ENCODE measurements at places on chromosomes 3 and 15.
A peak's percentile ranks its signal among the peaks of the same experiment; 100 is the strongest.

GRCh38 chr3:108223928-108224327 is 1.7 kb upstream of the IFT57 start:
- no peak for DNase-seq

GRCh38 chr15:67194171-67195114 is 60.0 kb downstream of the AAGAB start:
- DNase-seq, result no peak

- DNase-seq, result no peak
Measured at GRCh38 chr15:47461652-47462141, 255.6 kb upstream of the SEMA6D start.

DNA sequence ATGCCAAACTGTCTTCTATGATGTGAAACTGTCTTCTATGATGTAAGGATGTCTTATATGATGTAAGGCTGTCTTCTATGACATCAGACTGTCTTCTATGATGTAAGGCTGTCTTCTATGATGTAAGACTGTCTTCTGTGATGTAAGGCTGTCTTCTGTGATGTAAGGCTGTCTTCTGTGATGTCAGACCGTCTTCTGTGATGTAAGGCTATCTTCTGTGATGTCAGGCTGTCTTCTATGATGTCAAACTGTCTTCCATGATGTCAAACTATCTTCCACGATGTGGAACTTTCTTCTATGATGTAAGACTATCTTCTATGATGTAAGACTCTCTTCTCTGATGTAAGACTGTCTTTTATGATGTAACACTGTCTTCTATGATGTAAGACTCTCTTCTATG is 27.9 kb downstream of the MGLL start:
- DNase-seq, result no peak

- no peak for DNase-seq
Measured at GRCh38 chr15:67843571-67844387, 3.9 kb upstream of the RNU6-1 start.

- DNase-seq, result peak; percentile 17
Measured at GRCh38 chr3:139934613-139935015, 371 bp upstream of the CLSTN2 start.

- DNase-seq, result no peak
Measured at GRCh38 chr3:126665959-126666657, 11.2 kb upstream of the TXNRD3 start.

GRCh38 chr3:111812701-111813100 is 46.4 kb upstream of the PHLDB2 start:
- no peak for DNase-seq

- DNase-seq, result no peak
Measured at GRCh38 chr3:98980915-98981596, 79.6 kb upstream of the DCBLD2 start.

GRCh38 chr15:98009169-98009568 is 48.7 kb downstream of the ARRDC4 start:
- DNase-seq, result no peak

GRCh38 chr15:44541282-44541958 is 4.5 kb downstream of the EIF3J start:
- DNase-seq, result no peak

GRCh38 chr3:178526291-178526690 is 9.9 kb upstream of the KCNMB2 start:
- DNase-seq, result no peak

- DNase-seq, result no peak
Measured at GRCh38 chr15:40340740-40341400, at the start of gene CCDC9B. CCDC9B (minus strand) TSS chr15:40340939; CDS start chr15:40340819, 120 bp downstream.

- no peak for DNase-seq
Measured at GRCh38 chr3:172330413-172330812, 117.8 kb downstream of the GHSR start.

DNA sequence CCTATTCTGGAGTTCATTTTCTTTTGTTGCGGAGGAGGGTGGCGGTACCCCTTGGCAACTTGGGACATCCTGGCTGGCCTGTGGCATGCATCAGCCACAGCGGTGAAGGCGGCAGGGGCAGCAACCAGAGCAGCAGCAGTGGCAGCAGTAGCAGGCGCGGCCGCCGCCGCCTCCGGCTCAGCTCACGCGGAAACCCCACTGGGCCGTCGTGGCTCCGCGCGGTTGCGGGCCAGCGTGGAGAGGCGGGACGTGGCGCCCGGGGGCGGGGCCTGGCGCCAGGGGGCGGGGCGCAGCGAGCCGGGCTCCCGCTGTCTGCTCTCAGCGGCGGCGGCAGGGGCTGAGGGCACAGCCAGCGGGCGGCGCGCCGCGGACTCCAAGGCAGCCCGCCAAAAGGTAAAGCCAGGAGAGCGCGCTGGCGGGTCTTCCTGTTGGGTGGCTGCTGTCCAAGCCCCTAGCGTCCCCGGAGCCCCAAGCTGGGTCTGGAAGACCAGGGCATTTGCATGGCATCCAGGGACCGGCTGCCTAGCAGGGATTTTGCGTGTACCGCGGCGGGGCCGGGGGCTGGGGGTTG is 334.4 kb upstream of the THRB start:
- peak; percentile 63 for DNase-seq

GRCh38 chr3:100039075-100039474 is 75.2 kb downstream of the FILIP1L start:
- DNase-seq, result no peak

GRCh38 chr15:51947124-51947523 is 24.5 kb downstream of the LEO1 start:
- DNase-seq, result no peak

DNA sequence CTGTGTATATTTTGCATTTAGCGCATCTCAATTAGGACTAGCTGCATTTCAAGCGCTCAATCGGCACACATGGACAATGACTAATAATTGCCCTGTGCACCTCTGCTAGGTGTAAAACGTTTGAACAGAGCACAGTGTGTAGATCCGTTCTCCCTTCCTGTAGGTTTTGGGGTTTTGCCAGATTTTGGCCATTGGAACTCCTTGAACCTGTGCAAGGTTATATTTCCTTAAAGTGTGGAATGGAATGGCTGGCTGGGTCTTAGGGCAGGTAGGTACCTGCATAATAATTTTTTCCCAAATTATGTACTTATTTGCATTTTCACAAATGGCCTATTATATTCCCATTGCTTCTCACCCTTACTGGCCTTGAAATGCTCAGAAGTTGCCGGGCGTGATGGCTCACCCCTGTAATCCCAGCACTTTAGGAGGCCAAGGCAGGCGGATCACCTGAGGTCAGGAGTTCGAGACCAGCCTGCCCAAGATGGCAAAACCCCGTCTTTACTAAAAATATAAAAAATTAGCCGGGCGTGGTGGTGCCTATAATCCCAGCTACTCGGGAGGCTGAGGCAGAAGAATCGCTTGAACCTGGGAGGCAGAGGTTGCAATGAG is 777 bp downstream of the RNU5B-1 start:
- no peak for DNase-seq

- DNase-seq, result no peak
Measured at GRCh38 chr3:172074032-172074431, 34.7 kb downstream of the FNDC3B start.

DNA sequence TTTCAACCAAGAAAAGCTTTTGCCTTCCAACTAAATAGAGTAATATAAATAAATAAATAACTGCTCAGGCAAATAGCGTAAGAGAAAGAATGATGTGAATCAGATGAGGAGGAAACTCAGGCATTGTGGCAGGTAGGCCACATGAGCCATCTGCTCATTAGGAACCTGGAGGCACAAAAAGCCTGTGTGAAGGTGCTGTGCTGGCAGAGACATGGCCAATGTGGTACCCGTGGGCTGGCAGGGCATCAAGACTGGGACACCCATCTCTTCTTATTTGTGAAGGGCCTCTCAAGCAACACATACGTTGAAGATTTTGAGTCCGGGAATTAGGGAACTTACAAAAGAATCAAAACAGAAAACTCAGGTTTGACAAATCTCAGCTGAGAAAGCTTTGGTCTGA is 9.5 kb downstream of the ANKRD34C start:
- DNase-seq, result no peak

DNA sequence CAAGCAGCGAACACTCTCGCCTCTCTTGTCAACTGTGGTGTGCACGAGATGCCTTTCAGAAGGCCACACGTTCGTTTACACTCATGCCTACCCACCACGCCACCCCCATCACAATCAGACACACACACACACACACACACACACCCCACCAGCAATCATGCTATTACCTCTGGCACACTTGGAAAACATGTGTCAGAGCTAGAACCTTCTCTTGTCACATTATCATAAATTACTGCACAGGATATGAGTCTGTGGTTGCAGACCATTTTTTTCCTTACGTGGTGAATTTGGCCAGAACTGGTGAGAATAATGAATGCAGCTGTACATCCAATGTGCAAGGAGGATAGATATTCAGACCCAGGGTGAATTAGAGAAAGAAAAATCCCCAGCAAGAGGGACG is 52.4 kb downstream of the TRIM69 start:
- no peak for DNase-seq

- no peak for DNase-seq
Measured at GRCh38 chr15:78605680-78606079, 15.1 kb downstream of the CHRNA3 start.

DNA sequence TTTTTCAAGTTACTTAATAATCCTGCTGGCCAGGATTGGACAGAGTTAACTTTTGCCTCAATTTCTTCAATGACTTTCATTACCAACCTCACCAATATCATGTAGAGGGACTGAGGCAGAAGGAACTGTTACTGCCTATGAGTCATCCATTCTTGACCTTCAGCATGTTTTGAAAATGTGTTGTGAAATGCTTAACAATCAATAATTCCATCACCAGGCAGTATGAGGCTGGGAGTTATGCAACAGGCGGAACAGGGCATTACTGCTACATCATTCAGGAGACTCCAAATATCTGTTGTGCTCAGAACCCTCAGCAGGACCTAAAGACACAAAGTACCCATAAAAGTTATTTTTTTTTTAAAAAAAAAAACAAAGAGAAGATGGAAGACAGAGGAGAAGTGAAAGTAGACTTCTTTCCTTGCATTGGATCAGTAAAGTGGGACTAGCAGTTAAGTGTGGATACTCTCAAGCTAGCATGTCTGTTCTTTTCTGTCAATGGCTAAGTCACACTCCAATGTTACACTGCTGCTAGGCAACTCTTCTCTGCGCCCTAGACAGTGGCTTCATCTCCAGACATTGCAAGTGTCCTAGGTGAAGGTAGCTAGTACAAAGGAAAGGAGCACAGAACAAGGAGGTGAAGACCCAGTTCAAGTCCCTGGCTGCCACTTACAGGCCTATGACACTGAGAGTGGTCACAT is 184.9 kb upstream of the LPP start:
- DNase-seq, result no peak

DNA sequence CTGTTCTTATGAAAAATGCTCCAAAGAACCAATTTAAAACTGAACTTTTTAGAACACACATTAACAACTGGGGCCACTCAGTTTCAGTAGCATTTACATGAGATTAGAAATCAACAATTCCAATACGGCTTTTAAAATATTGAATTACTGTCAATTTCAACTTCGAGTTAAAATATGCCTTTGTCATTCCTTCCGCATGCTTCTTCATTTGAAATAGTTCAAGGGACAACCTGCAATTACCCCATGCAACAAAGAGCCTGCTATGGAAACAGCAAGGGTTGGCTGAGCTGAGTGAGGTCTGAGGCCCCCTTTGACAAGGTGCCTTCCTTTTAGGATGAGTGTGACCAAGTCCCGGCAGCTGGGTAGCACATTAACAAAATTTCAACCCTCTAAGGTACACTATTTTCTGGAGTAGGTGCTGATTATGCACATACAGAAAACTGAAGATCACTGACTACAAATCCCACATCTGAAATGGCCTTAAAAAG is 11.6 kb downstream of the PDCD10 start:
- no peak for DNase-seq

GRCh38 chr3:159902546-159903314 is 85.9 kb upstream of the IL12A start:
- DNase-seq, result no peak

GRCh38 chr15:36996538-36997181 is 103.7 kb downstream of the MEIS2 start:
- no peak for DNase-seq

GRCh38 chr3:79885407-79885806 is 117.6 kb upstream of the ROBO1 start:
- no peak for DNase-seq

DNA sequence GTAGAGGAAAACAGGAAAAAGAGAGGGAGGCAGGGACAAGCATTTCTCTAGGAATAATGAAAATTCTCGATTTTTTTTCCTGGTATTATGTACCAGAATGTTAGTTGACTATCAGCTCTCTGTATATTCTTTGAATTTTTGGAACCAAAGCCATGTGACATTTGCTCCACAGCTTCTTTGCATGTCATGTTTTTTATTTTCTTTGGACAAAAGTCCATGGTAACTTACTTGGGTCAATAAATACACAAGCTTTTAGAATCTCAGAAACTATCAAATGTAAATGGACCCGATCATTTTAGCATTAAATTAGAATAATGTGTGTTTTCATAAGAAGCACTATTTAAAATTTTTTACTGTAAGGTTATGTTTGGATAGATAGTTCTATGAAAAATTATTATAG is 320.5 kb downstream of the ZIC1 start:
- DNase-seq, result no peak

DNA sequence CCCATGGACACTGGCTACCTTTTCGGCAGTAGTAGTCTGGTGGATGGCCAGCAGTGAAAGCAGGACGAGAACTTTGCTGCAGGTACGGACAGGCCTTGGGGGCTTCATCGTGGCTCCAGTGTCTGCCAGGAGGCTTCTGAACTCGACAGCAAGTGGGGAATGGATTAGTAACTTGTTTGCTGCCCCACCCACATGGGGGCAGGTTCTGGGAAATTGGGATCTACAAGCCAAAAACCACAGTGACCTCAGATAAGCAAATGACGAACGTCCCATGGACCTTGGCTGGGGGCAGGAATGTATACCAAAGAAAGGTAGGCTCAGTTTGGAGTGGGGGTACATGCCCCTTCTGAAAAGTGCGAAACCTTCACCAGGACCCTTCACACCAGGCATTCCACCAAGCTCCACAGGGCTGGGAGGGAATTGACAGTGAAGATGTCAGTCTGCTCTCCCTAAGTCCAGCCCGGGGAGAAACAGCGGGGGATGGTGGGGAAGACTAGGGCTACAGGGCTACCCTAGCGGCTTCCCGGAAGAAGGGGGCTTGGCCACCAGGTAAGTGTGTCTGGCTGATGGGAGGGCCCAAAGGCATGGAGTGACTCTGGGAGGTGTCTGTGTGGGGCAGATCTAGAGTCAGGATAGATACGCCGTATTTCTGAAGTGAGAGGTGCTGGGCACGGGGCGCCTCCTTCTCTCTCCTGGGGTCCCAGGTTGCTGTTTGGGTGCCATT is at the start of gene ITIH4:
Gene ITIH4 (minus strand): TSS at position 138 of the 724 bp plus-strand sequence. CDS start 30 bp downstream, at position 108.
- no peak for DNase-seq

- no peak for DNase-seq
Measured at GRCh38 chr3:163838769-163839168, 1239.5 kb downstream of the SI start.

- no peak for DNase-seq
Measured at GRCh38 chr3:189586941-189587663, 44.1 kb upstream of the TP63 start.

GRCh38 chr3:37812499-37812896 is 49.2 kb upstream of the CTDSPL start:
- no peak for DNase-seq
